NCI-H748 treated with DMSO at 0.1 percent for 48 hours (cell line): ENCODE measurements at places on chromosomes 7 and 10.

DNA sequence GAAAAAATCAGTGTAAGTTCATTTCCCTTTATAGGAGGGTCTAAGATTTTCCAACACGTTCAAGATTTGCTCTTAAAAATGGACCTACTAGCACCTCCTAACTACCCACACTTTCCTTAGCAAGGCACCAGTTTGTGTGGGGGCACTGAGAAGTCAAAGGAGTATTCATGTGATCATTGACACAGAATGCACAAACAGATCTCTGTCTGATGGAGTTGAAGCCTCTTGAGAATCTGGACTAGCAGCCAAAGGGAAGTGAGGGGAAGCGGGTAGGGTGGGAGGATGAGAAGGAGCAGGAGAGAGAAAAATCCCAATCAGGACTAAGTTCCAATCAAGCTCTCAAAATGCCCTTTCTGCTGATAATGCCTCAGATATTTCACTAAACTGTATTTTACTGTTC lies 4.1 kb downstream of the MMS19 start:
- DNase-seq = no peak

DNA sequence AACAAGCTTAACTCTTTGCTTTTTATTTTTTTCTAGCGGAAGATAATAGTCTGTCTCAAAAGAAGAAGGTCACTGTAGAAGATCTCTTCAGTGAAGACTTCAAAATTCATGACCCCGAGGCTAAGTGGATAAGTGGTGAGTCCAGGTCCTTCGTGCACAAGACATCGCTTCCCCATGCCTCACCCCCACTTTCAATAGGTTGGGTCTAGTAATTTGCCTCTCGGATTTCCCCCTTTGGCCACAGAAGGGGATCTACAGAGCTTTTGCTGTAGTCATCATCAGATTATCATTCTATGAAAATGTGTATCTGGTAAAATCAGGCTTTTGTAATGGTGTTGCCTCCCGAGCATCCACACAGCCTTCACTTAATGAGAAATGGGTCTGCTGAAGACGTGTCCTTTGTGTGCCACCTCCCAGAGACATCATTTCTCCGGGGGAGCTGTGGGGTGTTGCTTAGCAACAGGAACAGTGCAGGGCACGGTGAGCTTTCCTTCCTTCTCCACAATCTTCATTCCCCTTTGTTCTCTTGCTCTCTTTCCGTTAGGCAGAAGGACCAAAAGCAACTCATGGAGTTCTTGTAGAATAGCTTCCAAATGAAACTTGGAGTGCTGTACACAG lies 422.8 kb downstream of the DPP6 start:
- no peak for DNase-seq

DNA sequence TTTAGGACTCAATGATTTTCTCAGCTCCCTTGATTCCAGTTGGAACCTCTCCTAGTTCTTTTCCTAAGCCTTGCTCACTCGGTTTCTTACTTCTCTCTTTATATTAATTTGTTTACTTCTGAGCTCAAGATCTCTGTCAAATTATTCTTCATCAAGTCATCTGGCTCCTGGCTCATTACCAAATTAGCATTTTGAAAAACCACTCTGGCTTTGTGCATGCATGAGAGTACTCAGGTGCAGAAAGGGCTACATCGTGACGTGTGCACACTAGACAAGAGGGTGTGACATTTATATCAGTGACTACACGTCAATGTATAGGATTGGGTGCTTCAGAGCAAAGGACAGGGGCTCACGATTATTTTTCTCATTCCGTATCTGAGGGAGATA lies 645.7 kb upstream of the DPP6 start:
- DNase-seq = no peak

DNA sequence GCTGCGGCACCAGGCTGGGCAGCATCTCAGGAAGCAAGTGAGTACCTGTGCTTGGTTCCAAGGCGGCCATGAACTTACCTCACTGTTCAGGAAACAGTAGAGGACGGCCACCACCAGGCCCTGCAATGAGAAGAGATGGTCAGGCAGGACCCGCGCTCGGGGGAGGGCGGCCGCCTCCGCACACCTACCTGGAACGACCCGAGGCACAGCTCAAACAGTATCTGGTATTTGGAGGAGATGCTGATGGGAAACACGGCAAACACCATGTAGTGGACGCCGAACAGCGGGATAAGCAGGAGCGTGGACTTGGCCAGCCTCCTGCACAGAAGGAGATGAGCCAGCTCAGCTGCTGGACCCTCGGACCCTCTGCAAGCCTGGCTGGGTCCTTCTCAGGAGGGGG lies 112.9 kb downstream of the VIPR2 start:
- DNase-seq = no peak
